Germinal center (tissue), 1 donor: ENCODE measurements at places on chromosomes 11 and 22.

DNA sequence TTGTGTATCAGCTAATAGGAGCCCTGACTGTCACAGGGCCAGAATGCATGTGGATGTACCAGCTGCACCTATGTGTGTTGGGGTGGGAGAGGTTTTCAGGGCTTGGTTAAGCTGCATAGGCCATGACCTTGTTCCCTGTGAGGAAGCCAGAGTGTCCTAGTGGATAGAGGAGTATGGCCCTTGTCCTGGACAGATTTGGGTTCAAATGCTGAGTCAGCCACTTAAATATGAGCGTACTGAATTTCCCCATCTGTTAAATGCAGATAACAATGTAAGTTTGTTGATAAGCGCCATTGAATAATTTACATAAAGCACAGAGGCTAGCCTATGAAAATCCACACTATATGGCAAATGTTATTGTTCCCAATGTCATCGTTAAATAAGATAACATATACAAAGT lies 74.4 kb downstream of the PANX1 start:
- DNase-seq, result no peak

GRCh38 chr11:66069715-66070603 lies at the start of gene PACS1:
Gene PACS1, plus strand, starts transcription at chr11:66070272. Its CDS starts 215 bp downstream, at chr11:66070487.
- DNase-seq, result peak; percentile 93

- DNase-seq, result no peak
These were observed 80.8 kb downstream of the SIK3 start for GRCh38 chr11:117017456-117017855.

- no peak for DNase-seq
These were observed 55.5 kb upstream of the TSPAN18 start for GRCh38 chr11:44671234-44671633.

- peak; percentile 32 for DNase-seq
These were observed 15.2 kb downstream of the TMPRSS5 start for GRCh38 chr11:113690619-113691569.

GRCh38 chr11:36400766-36401455 lies 104.8 kb downstream of the PRR5L start:
- DNase-seq, result no peak

DNA sequence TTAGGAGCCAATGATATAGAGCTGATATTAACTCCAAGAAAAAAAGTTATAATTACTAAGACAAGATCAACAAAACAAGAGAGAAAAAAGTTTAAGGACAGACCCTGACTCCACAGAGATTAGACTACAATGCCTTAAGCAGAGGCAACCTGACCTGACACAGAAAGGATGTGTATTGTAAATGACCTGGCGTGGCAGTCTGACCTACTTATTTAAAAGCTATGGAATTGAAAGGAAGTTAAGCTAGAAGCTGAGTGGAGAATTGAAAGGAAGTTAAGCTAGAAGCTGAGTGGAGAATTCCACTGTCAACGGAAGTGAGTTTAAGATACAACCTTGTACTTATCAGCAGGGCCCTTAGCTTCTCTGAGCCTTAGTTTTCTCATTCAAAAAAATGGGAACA lies 885.4 kb downstream of the OPCML start:
- no peak for DNase-seq

DNA sequence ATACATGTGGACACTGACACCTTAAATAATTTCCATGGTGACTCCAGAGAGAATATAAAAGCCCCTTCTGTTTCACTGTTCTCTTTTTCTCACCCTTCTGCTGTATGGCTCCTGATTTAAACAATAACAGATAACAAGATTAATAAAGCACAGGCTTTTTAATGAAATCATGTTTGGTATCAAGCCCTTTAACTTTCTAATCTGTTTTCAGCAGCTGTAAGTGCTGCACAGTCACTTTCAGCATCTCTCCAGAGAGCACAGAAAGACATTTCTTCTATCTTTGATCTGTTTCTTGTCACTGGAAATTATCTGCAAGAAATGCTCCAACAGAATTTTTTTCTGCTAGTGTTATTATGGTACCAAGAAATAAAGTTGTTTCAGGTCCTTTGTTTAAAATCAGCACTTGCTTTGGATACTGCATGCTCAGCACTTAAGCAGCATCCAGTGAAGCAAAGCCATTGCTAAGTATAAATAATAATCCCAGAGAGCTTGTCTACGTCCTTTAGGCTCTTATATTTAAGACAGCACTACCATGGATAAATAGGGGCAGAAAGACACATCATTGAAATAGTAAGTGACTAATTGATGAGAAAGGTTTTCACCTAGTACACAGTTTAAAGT lies 134.2 kb upstream of the CARD18 start:
- no peak for DNase-seq

- no peak for DNase-seq
These were observed 130.4 kb upstream of the TEAD1 start for GRCh38 chr11:12543596-12544415.

- no peak for DNase-seq
These were observed 46.8 kb upstream of the LDLRAD3 start for GRCh38 chr11:35897019-35897418.

DNA sequence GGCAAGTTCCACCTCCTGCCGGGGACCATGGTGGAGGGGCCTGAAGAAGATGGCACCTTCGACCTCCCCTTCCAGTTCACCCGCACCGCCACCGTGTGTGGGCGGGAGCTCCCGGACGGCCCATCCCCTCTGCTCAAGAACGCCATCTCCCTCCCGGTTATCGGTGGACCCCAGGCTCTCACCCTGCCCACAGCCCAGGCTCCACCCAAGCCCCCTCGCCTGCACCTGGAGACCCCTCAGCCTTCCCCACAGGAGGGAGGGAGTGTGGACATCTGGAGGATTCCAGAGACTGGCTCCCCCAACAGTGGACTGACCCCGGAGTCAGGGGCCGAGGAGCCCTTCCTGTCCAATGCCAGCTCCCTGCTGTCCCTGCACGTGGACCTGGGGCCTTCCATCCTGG lies 6.4 kb downstream of the CDC42EP2 start:
- no peak for DNase-seq

DNA sequence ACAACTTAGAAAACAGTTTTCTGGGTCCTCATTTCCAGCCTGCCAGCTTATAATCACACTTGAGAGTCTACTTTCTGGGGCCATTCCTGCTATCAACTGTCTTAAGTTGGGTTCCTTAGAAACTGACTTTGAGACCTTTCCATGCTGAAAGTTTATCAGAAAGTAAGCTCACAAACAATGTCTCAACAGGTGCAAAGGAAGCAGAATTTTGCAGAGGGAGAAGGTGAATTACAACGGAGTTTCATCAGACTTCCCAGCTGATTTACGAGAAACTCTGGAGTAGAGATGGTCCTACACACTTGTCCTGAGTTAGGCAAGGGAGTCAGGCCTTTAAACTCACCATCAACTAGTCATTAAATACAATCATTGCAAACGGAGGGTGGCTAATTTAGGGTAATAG lies 4.7 kb upstream of the OR52I2 start:
- DNase-seq, result no peak

DNA sequence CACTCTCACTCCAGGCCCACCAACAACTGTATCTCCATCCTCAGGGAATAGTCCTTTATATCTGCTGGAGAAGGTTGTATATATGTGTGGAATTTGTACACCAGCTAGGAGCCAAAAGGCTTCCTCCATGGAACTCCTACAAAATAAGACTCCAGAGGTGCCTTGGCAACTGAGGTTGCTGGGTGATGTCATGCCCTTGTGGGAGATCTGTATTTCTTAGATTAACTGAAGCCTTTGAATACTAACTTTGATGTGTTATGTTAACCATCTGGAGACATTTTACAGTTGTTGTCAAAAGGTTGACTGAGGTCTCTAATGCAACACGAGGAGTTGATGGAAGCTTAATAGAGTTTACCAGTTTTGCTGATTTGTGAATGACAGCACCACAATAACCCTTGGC lies 139.5 kb upstream of the TTC12 start:
- no peak for DNase-seq

GRCh38 chr11:72303179-72303578 lies 59.2 kb upstream of the PHOX2A start:
- no peak for DNase-seq

GRCh38 chr11:100098560-100098959 lies 588.5 kb upstream of the ARHGAP42 start:
- no peak for DNase-seq

DNA sequence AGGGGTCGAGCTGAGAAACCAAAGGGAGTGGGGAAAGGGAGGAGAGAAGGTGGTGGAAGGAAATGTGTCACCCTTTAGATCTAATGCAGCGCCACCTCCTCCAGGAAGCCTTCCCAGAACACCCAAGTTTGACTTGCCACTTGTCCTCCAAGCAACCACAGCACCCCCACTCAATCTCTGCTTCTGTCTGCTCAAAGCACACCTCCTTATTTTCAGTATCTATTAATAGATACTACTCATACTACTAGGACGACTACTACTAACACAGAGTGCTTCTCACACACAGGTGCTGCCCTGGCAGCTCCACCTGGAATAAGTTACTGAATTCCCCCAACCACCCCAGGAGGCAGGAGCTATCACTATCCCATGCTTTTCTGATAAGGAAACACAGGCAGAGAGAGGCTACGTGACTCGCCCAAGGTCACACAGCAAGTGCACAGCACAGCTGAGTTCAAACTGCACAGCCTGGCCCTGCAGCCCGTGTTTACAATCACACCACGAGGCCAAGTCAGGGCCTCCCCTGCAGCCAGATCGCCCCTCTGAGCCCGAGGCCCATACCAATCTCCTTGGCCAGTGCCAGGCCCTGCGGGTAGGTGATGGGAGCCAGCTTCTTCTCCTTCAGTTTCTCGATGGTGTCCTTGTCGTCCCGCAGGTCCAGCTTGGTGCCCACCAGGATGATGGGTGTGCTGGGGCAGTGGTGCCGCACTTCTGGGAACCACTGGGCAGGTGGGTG lies 13.2 kb downstream of the RAC2 start:
- DNase-seq, result no peak

GRCh38 chr22:23754980-23755636 lies 883 bp upstream of the VPREB3 start:
- DNase-seq, result peak; percentile 35

DNA sequence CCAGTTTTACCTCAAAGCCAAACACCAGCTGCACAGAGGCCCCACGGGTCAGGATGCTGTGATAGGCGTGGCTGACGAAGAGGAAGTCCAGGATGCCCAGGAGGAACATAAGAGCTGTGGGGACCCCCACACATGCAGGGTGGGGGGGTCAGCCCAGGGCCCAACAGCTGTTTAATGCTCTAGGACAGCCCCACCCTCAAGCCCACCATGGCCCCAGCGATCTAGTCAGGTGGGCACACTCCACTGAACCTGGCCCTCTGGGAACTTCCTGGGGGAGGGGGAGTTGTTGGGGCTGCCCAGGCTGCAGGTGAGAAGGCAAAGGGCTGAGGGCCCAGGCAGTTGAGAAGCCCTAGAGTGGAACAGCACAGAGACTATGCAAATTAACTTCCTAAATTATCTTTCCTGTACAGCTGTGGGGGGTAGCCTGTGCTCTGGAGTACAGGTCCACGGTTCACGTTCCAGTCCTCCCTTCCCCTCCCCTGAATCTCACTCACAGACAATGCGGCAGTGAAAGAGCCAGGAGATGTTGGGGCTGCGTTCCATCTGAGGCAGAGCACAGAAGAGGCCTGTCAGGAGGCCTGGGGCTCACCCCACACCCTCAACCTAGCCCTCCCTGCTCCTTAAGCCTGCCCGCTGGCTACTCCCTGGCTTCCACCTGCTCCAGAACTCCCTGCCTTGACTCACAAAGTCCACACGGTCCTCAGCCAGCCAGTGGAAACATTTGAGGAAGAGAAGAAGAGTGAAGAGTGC lies 1.9 kb downstream of the SYVN1 start:
- DNase-seq, result peak; percentile 84

DNA sequence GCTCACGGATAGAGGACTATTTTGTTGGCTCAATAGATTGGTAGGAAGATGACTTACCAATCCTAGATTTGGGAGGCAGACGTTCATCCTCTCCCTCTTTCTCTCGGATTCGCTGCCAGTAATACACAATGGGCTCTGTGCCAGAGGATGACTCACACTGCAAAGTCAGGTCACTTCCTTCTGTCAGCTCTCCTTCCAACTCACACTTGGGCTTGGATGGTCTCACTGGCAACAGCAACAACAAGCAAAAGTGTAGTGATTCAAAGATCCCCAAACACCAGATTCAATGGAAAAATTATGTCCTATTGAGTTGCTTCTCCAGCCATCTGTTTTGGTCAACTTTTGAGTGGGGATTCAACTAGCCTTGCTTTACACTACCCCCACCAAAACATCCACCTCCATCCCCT lies 21.7 kb upstream of the HSPA8 start:
- no peak for DNase-seq

- DNase-seq, result no peak
These were observed 66.9 kb downstream of the SCN3B start for GRCh38 chr11:123587559-123587958.

DNA sequence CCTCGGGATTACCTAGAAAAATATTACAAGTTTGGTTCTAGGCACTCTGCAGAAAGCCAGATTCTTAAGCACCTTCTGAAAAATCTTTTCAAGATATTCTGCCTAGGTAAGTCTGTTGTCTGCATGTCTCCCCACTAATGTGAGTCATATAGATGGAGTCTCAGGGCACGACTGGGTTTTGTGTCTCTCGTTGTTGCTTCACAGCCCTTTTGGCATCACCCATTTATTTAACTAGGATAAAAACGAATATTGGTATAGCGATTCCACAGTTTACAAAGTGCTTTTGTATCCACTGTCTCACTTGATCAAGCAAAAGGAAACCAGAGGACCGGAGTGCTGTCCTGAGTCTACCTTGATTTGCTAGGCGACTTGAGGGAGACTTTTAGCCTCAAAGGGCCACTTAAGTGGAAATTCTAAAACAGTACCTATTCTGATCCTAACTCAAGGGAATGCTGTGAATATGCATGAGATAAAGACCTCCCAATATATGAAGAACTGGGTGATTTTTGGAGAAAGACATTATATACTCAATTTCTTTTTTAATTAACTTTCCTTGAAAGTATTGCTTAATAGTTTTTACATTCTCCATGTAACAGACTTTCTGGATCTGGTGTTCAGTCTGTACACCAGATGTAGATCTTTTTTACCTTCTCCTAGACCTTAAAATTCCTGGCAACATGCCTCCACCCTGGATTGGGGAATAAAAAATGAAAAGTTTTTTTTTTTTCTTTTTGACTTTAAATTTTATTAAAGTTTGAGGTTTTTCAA lies 590 bp downstream of the NNMT start:
- DNase-seq, result no peak

GRCh38 chr22:44909241-44909640 lies 100.6 kb downstream of the PHF21B start:
- no peak for DNase-seq

DNA sequence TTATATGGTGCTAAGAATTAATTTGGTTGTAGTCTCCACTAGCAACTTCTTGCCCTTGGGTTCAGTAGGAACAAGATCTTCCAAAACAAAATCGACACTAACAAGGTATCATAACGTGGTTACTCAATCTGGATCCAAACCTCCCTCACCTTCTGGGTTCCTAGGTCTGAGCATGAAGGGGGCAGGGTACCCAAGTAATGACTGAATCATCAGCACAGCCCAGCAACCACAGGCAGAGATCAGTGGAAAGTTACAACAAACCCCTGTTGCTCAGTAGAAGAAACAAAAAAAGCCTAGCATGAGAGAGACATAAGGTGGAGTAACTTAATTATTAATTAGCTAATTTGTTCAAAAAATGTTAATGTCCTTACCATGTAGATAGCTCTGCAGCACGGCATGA lies 221.4 kb downstream of the BLID start:
- no peak for DNase-seq
